Activated CD4-positive, CD25-positive, alpha-beta regulatory T cell (primary cell): ENCODE measurements at places on chromosomes 11 and 22.

- no peak for DNase-seq
Measured at GRCh38 chr11:104565583-104565961, 332.7 kb downstream of the CASP12 start.

GRCh38 chr11:72224564-72225410 is at the start of gene INPPL1:
INPPL1 (plus strand) TSS chr11:72224767; CDS start chr11:72224985, 218 bp downstream.
- peak; percentile 23 for DNase-seq

GRCh38 chr11:93547773-93548172 is 4.6 kb upstream of the SMCO4 start:
- no peak for DNase-seq

- no peak for DNase-seq
Measured at GRCh38 chr11:71112990-71113389, 139.4 kb downstream of the SHANK2 start.

- no peak for DNase-seq
Measured at GRCh38 chr22:37053310-37054055, 1.9 kb downstream of the KCTD17 start.

DNA sequence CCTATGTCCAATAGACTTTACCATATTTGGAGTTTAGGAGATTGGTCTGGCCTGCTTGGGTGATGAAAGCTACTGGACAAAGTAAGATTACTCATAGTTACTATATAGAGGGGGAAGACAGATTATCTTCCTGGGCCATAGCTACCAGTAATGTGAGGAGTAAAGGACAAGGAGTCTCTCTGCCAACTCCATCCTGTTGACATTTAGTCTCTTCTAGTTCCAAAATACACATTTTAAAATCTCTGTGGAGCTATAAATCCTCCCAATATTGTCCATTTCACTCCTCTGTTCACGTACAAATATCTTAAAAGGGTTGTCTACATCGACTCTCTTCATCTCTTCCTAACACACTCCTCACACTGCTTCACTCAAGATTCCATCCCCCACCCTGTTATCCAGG is 1.1 kb upstream of the OR51D1 start:
- no peak for DNase-seq

GRCh38 chr22:43002202-43002586 is 12.8 kb downstream of the PACSIN2 start:
- no peak for DNase-seq

DNA sequence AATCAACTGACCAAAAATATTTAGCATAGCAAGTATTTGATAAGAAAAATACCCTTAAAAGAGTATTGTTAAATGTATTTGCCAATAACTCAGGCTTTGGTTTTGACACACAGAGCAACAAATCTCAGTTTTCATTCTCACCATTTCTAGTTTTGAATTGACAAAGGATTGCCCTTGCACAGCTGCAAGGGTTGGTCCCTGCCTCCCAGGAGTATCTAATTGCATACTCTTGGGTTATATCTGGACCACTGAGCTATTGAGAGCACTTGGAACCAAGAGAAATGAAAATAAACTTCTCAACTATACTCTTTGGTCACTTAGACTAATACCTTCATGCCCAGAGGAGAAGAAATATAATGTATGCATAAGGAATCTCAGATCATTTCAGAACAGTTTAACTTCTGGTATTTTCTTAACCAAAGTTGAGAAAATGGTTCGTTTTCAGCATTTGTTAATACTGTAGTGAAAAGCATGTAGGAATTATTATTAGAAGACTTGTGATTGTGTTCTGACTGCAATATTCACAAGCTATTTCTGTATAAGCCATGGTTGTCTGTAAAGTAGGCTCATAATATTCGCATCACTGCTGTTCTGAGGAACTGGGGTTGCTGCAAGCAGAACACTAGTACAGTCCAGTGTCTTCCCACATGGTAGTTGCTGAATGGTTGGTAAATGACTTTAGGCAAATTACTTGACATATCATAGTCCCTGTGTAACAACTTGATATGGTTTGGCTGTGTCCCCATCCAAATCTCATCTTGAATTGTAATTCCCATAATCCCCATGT is 7.9 kb downstream of the C2CD3 start:
- no peak for DNase-seq

DNA sequence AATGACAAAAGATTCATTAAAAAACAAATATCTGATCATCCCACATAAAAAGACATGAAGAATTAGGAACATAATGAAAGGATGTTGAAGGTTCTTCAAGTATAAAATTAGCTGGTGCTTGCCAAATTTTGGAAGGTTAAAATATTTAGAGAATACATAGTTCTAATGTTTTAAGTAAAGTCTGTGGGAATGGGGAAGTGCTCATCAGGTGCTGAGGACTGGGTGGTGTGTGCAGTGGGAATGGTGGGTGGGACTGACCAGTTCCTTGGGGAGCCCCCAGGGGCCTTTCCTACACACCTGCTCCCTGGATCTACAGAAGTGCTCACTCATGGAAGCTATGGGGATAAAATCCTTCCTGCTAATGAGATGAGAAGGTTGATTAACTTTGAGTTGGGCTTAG is 11.8 kb downstream of the LDLRAD3 start:
- DNase-seq = no peak

- DNase-seq = no peak
Measured at GRCh38 chr22:33450756-33451155, 392.6 kb upstream of the SYN3 start.

GRCh38 chr11:134951305-134951700 is 539.3 kb upstream of the B3GAT1 start:
- DNase-seq = no peak

- no peak for DNase-seq
Measured at GRCh38 chr11:83087035-83087434, 15.3 kb upstream of the RAB30 start.

GRCh38 chr22:33853200-33854097 is 66.8 kb downstream of the LARGE1 start:
- DNase-seq = no peak

DNA sequence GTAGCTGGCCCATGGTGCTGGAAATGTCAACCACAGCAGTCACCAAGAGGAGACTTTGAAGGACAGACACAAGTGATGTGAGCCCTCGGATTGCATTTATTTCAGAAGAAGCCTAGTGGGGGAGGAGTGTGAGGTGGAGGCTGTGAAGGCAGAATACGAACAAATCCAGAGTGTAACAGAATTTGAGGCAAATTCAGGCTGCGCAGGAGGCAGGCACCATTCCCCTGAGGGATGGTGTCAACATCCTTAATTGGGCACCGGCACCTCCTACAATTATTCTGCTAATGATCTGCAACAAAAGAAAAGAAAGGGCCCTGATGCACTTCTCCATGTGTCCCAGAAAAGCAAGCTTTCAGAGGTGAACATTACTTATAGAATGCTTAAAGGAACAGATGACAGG is 32.2 kb downstream of the CWC15 start:
- no peak for DNase-seq

DNA sequence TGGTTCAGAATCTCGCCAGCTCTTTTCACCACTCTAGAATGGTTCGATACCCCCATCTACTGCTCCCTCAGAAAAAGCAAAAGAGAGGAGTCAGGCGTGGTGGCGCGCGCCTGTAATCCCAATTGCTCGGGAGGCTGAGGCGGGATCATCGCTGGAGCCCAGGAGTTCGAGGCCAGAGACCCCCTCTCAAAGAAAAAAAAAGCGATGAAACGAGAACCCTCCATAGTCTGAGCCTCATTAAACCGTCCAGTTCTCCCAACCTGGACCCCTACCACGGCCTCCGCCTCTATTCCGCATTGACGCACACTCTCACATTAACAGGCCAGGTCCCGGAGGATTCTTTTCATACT is 439 bp downstream of the SPA17 start:
- no peak for DNase-seq

DNA sequence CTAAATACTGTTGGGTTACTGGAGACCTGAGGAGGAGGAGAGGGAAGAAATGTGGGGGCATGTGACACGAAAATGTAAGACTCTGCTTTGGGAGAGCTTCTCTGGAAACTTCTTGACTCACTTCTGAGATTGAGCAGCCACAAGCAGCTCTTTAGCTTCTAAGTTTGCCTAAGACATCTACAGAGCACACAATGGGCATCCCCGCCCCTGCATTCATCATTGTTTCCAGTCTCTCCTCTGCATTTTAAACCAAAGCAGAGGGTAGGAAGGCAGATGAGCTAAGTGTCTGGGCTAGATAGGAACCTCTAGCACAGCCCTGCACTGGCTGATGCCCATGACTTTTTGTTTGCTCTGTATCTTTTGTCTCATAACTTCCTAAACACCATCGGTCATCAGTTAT is 2.1 kb upstream of the OR52D1 start:
- no peak for DNase-seq

- no peak for DNase-seq
Measured at GRCh38 chr11:92347454-92347853, 122.8 kb downstream of the FAT3 start.

- no peak for DNase-seq
Measured at GRCh38 chr22:25076336-25076735, 123.3 kb upstream of the CRYBB3 start.

GRCh38 chr22:22449819-22450218 is 58.7 kb downstream of the ZNF280B start:
- no peak for DNase-seq

GRCh38 chr22:39546889-39547586 is 14.5 kb upstream of the RPS19BP1 start:
- DNase-seq = no peak

DNA sequence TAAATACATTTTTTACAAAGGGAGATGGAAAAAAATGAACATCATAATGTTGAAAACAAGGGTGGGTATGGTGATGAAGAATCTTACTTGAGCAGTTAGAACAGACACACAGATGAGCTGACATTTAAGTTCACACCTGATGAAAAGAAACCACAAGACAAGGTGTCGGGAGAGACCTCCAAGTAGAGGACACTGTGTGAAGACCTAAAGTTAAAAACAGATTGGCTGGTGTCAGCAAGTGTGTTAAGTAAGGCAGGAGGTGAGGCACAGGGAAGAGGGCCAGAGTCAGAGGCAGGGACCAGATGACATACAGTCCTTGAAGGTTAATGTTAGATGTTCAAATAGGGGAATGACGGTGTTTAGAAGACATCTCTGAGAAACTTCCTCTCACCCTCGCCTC is 236.8 kb downstream of the FAT3 start:
- no peak for DNase-seq

- DNase-seq = no peak
Measured at GRCh38 chr22:45476814-45477213, 25.9 kb upstream of the FBLN1 start.

DNA sequence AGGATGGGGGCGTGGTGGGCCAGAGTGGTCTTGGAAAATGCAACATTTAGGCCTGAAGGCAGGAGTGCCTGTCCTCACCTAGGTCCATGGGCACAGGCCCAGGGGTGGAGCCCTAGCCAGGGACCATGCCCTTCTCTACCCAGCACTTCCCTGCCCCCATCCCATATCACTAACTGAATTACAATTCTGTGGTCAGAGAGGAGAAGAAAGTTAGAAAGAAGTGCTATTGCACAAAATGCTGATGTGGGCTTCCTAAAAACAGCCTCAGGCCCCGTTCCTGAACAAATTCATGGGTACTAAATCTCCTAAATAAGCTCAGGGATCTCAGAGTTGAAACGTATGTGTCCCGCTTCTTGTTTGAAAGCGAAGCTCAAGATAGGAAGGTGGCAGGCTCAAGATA is 3.5 kb upstream of the ASRGL1 start:
- no peak for DNase-seq

GRCh38 chr11:77059806-77060205 is 7.0 kb upstream of the CAPN5 start:
- no peak for DNase-seq

DNA sequence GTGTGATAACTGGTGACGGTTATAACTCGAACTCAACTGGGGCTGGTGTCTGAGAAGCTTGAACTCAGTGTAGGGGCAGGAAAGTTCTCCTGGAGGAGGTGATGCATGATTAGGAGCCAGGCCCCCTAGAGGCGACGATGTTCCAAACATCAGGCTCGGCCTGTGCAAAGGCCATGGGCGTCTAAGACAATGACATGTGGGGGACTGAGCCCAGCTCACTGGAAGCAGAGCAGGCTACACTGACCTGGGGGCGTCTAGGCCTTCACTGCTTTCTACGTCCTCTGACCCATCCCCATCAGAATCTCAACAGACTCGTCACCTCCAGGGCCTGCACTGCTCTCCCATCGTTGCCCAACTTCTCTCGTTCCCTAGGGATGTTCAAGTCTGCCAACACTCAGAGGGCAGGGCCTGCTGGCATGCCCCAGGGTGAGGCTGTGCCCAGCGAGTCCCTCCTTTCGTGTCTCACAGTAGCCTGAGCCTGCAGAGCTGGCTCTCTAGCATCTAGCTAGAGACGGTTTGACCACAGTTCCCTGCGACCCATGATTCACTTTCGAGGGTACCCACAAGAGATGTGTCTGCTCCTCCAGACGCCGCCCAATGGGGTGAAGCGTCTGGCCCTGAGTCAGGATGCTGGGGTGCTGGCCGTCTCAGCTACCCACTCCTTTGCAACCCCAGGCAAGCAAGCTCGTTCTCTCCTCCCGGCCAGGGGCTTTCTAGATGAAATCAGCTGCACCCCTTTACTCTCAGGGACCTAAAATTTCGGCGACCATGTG is 1.1 kb upstream of the ATG16L2 start:
- DNase-seq = peak; percentile 39

DNA sequence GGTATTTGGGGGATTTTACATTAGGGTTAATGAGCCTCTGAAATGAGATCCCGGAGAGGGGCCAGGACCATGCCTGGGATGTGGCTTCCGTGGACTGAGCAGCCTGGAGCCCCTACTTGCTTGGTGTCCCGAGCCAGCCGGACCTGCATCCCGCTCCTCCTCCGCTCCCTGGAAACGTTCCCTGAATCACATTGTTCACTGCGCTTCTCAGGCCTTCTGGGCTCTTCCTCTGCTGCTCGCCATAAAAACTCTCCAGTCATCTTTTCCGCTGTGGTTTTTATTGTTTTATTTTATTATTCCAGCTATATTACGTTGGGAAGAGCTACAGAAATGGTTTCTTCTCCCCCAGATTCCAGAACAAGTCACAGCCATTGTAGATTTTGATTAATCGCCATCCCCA is 13.3 kb upstream of the KCNQ1OT1 start:
- DNase-seq = no peak

GRCh38 chr22:27097933-27098332 is 440.5 kb downstream of the MIAT start:
- DNase-seq = no peak

DNA sequence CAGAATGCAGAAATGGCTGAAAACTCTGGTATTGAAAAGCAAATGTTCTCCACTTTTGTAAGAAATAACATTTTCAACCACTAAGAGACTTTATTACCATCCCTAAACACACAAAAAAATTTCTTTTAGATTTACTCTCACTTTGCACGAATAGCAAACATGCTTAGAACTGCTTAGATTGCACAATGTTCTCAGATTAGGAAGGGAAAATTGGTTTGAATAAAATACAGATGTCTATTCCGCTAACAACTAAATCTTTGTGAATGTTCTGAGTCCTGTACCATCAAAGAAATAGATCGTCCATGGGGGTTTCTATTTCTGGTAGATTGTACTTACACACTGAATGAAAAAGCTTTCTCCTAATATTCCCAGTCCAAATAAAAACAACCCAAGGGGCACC is 40.1 kb downstream of the BDNF start:
- DNase-seq = no peak
